Prostate gland (tissue), 2 donors: ENCODE measurements at places on chromosomes 11 and 22.
A peak's percentile ranks its signal among the peaks of the same experiment; 100 is the strongest.

DNA sequence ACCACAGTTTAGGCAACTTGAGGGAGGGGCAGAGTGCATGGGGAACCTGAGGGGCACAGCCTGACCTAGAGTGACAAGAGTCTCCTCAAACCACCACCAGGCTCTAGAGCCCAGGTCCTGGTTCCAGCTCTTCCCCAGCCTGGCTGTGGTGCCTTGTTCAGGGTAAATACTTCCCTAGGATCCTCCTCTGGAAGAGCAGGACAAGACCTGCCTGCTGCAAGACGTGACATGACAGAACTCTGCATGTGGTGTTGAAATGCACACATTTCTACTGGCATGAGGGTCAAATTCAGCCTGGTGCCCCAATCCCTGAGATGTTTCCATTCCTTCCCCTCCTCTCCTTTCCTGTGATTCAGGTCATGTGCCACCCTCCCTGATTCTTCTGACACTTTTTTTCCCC, 3.3 kb downstream of the SEC14L2 start:
- peak; percentile 36 for DNase-seq

GRCh38 chr22:21624120-21624879, 5.5 kb downstream of the YDJC start:
- peak; percentile 36 for DNase-seq

- DNase-seq = no peak
Observed at GRCh38 chr22:50260801-50261614, 475 bp downstream of the MAPK12 start.

- no peak for DNase-seq
Observed at GRCh38 chr11:1670905-1671371, 26.1 kb upstream of the KRTAP5-6 start.

- DNase-seq = no peak
Observed at GRCh38 chr11:120652705-120653335, 141.3 kb downstream of the GRIK4 start.

DNA sequence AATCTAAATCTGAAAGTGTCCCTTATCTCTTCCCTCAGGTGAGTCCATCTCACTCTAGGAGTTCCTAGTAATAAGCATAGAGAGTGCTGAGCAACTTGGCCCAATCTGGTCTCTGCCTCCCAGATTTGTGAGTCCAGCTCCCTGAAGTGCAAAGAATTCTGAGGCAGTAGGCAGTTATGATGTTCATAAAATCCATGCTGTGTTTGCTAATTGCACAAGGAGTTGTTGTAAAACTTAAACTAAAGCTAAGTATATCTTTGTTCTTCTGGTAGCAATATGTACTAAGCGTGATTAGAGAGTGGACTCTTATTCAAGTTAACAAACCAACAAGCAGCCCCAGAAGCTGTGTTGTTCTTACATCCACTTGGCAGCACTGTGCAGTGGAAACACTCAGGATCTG, 7.6 kb upstream of the PTH start:
- peak; percentile 6 for DNase-seq

GRCh38 chr22:47816121-47816862, 1053.8 kb downstream of the TBC1D22A start:
- DNase-seq = no peak

- DNase-seq = peak; percentile 7
Observed at GRCh38 chr11:12599408-12600143, 74.6 kb upstream of the TEAD1 start.
